Activated CD8-positive, alpha-beta T cell treated with anti-CD3 and anti-CD28 coated beads for 36 hours (primary cell): ENCODE measurements at places on chromosomes 6 and 20. TPM values are rescaled to one million over a fixed set of nuclear protein-coding genes. Genes with fewer than 3 reads are reported as not detected.

The IL17F gene
- total RNA-seq = 0.76 TPM

The PPP1R14C gene
- total RNA-seq = 0.65 TPM

The RALGAPB gene
- total RNA-seq = 19.8 TPM

The NR2E1 gene
- total RNA-seq = not detected

The STX11 gene
- 20.7 TPM for total RNA-seq

The RCAN2 gene
- total RNA-seq = not detected

- DNase-seq = no peak
Observed at GRCh38 chr6:20178327-20178726, 33.9 kb downstream of the MBOAT1 start.

- DNase-seq = no peak
Observed at GRCh38 chr6:3135668-3136291, 17.3 kb downstream of the BPHL start.

DNA sequence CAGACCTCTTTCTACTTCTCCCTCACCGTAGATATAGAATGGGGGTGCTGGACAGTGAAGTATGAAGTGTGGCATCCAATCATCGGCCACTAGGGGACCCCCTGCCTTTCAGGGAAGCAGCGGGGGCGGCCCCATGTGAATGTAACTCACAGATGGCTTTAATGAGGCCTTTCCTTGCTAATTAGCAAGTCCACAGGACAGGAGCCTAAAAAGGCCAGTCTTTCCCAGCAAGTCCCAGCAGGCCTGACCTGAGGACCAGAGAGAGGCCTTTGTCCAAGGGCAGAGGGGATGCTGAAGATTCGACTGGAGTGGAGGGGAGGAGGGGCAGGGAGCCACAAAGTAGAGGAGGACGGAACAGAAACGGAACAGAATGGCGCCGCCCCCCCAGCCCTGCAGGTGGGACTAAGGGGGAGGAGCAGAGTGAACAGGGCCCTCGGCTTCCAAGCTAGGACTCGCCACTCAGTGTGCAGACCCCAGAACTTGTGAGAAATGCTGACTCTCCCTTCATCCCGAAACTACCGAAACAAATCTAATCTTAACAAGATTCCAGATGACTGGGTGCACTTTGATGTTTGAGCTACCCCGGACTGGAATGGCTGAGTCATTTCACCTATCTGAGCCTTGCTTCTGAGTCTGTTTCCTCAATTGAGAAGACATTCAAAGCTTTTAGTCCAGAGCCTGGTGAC lies 5.8 kb downstream of the C6orf132 start:
- DNase-seq = peak; percentile 78

GRCh38 chr6:41518118-41518517 lies 28.1 kb upstream of the FOXP4 start:
- DNase-seq = no peak

- DNase-seq = no peak
Observed at GRCh38 chr6:80404889-80405288, 298.4 kb downstream of the BCKDHB start.

DNA sequence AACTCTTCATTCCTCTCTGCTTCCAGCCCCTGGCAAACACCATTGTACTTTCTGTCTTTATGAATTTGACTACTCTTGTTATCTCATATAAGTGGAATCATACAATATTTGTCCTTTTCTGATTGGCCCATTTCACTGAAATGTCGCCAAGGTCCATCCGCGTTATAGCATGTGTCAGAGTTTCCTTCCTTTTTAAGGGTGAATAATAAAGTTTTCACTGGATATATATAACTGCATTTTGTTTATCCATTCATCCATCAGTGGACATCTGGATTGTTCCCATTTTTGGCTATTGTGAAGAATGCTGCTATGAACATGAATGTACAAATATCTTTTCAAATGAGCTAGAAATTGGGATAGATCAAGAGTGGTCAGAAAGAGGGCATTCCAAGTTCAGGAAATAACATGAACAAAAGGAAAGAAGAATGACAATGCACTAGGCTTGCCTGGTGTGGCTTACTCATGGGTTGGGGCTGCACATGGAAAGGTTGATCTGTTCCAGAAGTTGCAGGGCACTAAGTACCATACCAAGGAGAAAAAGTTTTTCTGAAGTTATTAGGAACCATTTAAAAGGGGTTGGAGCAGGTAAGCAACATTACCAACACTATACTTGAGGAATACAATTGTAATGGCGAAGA lies 10.0 kb upstream of the L3MBTL3 start:
- no peak for DNase-seq

GRCh38 chr6:2222275-2222842 lies 23.0 kb downstream of the GMDS start:
- DNase-seq = no peak

DNA sequence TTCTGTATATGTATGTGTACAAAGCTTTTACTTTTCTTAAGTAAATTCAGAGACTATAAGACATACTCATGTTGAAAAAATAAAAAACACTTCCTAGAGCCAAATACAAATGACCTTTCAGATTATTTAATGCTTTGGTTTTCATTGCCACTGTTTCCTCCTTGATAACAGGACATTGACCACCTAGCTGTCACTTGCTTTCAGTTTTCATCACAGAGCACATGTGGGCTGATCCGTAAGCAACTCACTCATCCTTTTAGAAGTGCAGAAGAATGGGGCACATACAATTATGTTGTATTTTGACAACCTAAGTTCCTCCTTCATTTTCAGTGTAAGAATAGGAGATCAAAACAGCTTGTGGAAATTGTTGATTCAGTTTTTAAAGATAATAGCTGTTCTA lies 6.2 kb downstream of the ZBTB2 start:
- peak; percentile 21 for DNase-seq

GRCh38 chr6:15288856-15289255 lies 43.0 kb downstream of the JARID2 start:
- DNase-seq = peak; percentile 24

- no peak for DNase-seq
Observed at GRCh38 chr6:5514353-5514752, 253.0 kb downstream of the FARS2 start.

DNA sequence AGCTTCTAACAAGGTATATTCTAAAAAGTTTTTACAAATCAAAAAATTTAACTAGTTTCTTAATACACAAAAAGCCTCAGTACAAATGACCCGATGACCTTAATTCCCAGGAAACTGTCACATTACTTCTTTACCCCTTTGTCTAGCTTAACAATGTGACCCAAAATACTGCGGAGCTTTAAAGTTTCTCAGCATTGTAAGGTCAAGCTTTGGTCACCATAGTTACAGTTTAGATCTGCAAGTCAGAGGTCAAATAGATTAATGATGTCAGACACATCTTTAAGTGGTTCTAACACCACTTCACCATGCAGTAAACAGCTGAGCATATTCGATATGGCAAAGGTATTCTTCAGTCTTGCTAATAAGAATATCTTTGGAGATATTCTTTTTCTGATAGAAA lies 36.8 kb upstream of the FLRT3 start:
- no peak for DNase-seq

DNA sequence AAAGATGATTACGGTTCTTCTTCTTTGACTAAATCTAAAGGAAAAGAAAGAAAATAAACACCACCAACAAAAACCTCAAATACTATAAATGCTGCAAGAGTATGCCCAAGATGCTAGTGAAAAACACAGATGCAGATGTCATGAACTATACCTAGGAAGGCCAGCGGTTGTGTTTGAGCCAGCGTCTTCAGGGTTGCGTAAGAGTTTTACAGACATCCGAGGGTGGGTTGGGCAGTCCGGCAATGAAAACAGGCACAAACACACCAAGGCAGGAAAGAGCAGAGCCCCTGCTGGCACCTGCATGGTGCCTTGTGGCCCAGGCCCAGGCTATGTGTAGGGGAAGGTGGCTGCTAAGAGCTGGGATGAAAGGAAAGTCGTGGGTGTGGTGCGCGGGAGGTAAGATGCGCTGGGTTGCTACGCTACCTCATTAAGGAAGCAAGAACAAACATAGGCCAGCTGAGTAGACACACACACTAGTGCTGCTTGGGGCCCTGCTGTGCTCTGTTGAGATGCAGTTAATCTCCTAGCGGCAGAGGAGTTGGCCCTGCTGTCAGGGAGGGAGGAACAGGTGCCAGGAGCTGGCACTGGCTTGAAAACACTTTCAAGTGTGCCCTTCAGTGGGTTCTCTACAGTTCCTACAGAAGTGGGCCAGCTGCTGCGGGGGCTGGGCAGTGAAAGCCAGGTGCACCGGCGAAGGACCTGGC lies 170.2 kb upstream of the PLN start:
- peak; percentile 2 for DNase-seq

DNA sequence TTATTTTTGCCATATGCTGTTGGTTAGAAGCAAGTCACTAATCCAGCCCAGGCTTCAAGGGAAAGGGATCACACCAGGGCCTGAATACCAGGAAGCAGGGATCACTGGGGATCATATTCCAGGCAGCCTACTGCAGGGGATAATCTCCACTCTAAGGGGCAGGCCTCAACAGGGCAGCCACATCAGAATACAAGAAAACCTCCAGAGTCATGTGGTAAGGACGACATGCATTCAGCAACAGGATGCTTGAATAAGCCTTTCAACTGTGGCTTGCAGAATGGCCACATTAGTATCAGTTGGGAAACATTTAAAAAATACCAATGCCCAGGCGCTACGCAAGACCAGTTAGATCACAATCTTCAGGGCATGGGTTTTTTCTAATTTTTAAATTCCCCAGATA lies 109.1 kb downstream of the LY86 start:
- DNase-seq = no peak

- no peak for DNase-seq
Observed at GRCh38 chr6:36559011-36559793, 11.9 kb upstream of the STK38 start.

DNA sequence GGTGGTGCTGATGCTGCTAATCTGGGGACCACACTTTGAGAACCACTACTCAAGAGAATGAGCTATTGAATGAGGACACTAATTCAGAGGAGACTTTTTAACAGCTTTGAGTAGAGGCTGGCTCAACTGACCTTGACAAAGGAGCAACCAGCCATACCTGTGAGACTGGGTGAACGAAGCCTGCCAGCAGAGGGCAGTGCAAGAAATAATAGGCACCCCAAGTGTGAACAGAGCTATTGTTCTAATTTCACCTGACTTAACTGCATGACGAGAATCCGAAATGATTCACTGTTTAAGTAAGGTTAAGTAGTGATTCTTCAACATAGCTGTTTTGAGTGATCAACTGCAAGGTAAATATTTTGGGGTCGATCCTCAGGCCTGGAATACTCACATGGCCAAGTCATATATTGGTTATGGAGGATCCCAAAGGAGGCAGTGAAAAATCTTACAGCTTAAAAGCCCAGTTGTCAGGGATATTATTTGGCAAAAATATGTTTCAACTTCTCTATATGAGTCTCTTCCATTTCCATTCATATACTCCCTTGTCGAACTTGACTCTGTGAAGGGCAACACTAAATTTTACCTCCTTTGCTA lies 550.5 kb upstream of the MARCKS start:
- peak; percentile 74 for DNase-seq

DNA sequence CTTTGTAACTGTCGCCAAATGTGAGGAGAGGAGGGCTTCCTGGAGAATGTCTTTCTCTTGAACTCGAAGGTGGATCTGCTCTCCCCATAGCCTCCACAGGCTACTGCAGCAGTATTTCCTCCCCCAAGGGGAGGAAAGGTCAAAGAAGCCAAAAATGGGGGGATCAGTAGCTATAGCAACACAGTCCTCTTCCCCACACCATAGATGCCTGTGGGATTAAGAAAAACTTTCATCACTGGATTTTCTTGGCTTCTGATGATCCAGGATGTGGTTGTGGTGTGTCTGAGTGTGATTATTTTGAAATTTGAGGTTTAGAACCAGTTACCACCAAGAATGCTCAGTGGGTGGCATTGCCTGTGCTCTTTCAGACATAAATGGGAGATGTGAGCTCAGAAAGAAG lies 140.1 kb upstream of the SPACA1 start:
- DNase-seq = peak; percentile 49

DNA sequence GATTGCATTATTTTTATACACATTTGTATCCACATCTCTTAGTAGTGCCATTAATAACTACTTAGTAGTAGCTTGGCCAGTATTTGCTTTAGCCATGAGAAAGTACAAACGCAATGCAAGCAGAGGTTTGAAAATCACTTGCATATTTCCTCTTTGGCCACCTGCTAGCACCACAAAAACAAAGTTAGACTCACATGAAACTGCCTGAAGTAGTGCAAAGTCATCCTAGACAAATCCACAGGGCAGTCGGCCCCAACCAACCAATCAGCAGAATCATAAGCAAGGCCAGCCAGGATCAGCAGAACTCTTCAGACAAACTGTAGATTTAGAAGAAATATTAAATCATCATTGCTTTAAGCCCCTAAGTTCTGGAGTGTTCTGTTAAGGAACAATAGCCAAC lies 135.2 kb upstream of the VGLL2 start:
- no peak for DNase-seq

- no peak for DNase-seq
Observed at GRCh38 chr6:129317931-129318820, 391.8 kb downstream of the ARHGAP18 start.

- DNase-seq = peak; percentile 91
Observed at GRCh38 chr6:144149894-144150709, at the start of gene STX11. Gene STX11, plus strand, starts transcription at chr6:144150517. Its CDS starts 36,111 bp downstream, at chr6:144186628.
